CD4-positive, alpha-beta T cell (primary cell): ENCODE measurements at places on chromosomes 16 and 17.

- DNase-seq = no peak
Observed at GRCh38 chr17:32495359-32496231, 8.8 kb downstream of the CDK5R1 start.

- DNase-seq = no peak
Observed at GRCh38 chr16:85989863-85990643, 91.1 kb downstream of the IRF8 start.

GRCh38 chr16:88769617-88770460 lies 15.2 kb downstream of the PIEZO1 start:
- DNase-seq = peak; percentile 52

DNA sequence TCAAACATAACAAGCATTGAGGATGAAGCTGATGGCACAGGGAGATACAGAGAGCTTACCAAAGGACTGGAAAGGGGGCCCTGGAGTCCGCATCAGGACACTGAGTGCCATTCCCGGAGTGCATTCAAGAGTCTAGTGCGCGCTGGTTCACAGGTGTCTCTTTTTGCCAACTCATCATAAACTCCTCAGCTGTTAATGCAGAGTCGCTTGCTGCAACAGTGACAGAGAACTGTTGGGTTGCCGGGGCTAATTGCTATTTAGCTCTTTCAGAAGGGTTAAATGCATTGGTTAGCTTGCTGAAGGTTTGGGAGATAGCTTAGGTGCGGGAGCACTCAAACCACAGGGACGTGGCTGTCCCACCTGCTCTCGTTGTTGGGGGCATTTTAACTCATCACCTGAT lies 1091.6 kb upstream of the EEF2KMT start:
- no peak for DNase-seq

GRCh38 chr16:57430955-57431354 lies 16.2 kb downstream of the CIAPIN1 start:
- DNase-seq = no peak

DNA sequence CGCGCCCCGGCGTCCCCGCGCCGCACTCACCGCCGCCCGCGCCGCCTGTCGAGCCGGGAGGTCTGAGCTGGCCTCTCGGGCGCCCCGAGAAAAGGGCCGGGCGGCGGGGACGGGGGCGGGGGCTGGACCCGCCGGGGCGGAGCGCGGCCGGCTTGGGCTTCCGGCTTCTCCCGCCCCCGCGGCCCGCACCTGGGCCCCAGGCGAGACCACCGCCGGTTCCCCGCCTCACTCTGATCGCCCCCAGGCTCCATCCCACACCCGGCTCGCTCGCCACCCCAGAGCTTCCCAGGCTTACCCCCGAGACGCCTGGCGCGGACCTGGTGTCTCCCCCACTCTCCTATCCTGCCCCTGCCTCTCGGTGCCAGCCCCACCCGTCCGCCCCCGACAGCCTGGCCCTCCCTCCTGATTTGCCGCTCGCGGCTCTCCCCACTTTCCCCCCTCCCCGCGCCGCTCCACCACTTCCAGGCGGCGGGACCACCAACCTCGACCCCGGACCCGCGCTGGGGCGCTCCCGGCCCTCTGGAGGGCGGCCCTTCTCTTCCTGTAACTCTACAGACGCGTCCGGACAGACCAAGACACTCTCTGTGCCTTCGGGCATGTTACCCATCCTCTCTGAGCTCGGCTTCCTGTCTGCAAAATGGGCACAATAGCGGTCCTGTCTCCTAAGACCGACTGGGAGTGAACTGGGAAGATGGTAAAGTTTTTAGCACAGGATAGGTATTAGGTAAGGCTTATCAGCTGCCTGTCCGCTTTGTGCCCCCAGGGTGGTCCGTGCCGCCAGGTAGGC lies at the start of gene LITAF:
LITAF (minus strand) TSS at position 64 of the 787 bp plus-strand sequence. CDS start 30,189 bp downstream, outside the sequence.
- peak; percentile 31 for DNase-seq

GRCh38 chr17:61402073-61402541 lies 2.5 kb downstream of the TBX2 start:
- no peak for DNase-seq

- no peak for DNase-seq
Observed at GRCh38 chr17:47949946-47950345, 7.7 kb downstream of the PRR15L start.

DNA sequence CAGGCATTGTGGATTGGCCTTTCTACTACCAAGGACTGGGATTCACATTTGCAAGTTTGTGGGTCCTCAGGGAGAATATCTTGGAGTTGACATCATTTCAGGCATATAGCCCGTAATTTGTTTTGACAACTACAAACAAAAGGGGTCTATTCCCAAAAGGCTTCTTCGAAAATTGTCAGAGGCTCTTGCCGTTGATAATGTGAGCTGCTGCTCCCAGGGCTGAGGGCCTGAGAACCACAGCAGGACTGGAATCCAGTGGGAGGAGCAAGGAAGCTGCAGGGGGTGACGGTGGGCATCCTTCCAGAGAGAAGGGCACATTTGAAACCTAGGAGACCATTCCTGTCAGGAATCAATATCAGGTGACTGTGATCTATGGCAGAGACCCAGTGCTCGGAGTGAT lies 761.6 kb upstream of the RBFOX1 start:
- no peak for DNase-seq

DNA sequence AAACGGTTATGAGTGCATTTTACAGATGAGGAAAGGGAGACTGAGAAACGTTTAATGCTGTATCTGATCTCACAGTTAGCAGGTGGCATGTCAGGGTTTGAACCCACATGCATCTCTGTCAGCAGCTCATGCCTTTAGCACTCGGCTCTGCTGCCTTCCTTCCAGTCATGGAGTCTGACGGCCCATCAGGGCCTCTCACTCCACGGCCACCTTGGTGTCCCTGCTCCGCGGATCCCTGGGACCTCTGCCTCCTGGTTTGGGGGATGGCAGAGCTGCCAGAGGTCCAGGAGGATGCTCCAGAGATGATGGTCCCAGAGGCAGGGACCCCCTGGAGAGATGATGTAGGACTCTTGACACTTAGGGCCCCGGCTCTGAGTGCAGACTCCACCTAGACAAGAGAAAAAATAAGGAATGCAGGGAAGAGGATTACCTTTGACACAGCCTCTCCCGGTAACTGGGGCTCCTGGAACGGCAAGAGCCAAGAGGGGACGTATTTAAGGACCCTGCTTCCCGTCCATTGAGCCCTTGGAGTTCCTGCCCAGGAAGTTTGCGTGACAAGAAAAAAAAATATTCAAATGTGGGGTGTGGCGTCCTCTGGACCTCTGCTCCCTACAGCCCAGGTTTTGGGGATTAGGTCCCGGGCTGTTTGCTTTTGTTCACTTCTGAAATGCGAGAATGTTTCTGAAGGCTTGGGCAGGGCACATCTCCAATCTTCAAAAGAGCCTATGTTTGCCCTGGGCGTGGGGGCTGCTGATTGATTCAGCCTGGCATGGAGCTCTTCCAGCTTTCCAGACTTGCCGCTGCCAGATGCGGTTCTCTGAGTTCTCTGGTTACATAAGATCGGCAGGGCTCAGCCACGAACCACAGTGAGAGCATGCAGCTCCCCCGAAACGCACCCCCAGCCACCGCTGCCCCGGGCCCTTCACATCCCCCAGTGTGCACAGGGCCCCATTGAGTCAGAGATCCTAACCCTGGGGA lies at the start of gene ALDH3A1:
ALDH3A1 (minus strand) TSS at position 470 of the 978 bp plus-strand sequence. CDS start 3,169 bp downstream, outside the sequence.
- no peak for DNase-seq

DNA sequence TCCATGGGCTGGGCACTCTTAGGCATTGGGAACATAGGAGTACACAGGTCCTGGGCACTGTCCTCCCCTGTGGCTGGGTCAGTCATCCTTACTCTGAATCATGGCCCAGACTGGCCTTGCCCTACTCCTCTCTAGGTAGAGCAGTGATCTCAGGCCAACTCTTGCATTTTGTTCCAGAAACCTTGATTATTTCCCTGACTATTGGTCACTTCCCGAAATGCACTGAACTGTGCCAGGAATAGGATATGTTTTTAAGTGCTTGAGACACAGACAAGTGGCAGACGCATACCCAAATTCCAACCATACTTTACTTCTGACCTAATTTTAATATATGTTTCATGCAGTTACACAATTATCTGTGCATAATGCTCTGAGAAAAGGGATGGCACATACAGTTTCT lies 10.3 kb downstream of the KRABD2 start:
- no peak for DNase-seq

DNA sequence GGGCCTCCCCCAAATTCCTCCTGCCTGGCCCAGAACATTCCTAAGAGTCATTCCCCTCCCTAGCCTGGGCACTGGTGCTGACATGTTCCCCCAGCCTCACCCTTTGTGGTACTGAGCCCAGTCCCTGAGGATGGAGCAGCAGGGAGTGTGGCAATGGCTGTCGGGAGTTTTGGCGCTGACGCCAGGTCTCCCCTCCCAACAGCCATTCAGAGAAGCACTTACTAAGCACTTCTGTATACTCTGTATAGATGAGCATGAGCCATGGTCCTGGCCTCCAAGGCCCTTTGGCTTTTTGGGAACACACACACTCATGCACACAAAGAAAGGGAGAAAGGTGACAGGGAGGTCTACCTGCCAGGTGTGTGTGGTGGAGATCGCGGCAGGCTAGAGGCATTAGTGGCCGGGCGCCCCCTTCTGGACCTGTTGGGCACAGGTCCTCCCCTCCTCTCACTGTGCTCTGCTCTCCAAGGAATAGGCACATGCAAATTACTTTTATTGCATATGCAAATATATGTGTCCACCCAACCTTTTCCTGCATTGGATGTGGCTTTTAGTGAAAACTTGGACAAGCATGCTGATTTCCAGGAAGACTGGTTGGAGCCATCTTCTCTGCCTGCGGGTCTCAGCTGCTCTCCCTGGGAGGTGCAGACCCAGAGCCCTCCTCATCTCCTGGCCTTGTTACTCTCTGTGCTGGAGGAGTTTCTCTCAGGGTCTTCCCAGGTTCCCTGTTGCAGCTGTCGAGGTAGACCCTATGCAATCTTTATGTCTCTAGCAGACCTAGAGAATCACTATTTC lies 17.4 kb upstream of the C17orf107 start:
- DNase-seq = peak; percentile 78

GRCh38 chr17:29628644-29629043 lies 5.9 kb upstream of the CORO6 start:
- DNase-seq = no peak

DNA sequence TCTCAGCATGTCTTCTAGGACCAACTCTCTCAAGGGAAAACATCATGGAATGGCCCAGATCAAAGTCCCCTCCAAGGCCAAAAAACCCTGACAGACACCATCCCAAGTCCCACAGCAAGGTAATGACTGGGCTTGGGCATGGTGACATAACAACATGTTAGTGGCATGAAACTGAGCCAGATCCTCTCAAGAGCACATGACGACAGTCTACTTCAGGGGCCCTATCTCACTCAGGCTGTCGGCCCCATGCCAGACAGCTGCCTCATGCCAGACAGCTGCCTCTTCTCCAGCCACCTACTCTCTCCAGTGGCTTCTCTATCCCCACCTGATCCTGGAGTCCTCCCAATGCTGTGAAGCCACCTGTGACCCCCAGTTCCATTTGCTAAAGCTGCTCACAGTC lies 18.4 kb downstream of the HSD11B2 start:
- no peak for DNase-seq

DNA sequence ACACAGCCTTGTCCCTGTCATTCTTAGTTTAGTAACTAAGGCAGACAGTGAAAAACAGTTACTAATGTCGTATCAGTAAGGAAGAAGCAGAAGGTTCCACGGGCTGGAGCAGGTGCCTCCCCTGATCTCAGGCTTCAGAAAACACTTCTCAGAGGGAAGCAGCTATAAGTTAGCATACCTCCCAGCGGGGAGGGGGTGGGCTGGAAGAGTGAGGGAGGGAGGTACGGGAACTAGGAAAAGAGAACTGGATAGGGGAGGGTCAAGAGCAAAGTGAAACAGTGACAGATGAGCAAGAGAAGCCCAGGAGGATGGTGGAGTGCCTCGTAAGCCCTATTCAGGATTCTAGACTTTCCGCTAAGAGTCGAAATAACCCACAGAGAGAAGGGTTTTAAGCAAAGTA lies 186.3 kb upstream of the XYLT1 start:
- DNase-seq = no peak

- no peak for DNase-seq
Observed at GRCh38 chr16:75227361-75228142, 8.8 kb downstream of the CTRB1 start.
